ENCODE measurements at places on chromosomes 1 and 21.
A peak's percentile ranks its signal among the peaks of the same experiment; 100 is the strongest.

GRCh38 chr1:156489166-156489934, 11.2 kb downstream of the MEF2D start:
- no peak for DNase-seq

GRCh38 chr1:112478314-112478713, 30.5 kb upstream of the WNT2B start:
- DNase-seq = no peak

DNA sequence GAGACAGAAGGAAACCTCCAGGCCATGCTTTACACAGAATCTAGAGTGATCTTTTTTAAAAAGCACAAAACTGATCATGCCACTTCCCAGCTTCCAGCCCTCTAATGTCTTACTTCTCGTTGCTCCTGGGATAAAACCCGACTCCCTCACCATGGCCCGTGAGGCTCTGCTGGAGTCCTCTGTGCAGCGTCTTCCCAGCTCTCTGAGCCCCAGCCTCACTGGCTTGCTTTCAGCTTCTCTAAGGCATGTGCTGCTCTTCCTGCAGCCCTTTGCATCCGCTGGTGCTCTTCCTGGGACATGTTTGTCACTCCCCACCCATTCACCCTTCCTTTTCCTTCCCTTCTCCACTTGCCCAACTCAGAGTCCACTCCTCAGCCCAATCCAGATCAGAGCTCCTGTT, 184.1 kb downstream of the AK5 start:
- DNase-seq = no peak

DNA sequence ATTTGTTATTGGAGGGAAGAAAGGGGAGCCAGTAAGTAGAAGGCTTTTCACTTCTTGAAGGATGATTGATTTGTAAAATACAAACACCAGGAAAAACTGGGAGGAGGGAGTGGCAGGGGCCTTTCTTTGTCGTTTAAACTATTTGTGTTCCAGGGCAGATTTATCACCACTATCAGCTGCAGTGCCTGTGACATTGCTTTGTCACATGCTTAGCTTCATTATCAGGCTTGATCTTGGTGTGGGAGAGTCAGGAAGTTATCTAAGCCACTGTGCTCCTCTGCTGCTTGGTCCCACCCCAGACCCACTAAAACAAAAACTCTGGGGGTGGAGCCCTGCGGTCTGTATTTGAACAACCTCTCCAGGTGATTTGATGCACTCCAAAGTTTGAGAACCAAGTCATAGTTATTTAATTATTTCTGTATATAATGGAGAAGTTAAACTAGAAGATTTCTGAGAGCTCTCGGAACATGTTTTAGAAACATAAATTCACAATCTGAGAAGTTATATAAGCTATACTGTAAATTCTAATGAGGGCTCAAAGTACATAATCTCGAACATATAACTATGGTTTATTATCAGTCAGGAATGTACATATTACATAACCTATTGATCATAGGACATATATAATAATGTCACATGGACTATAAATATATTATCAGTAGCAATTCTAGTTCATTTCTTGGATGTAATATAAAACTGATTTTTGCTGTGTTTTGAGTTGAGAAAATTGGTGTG, 87.9 kb downstream of the CDC14A start:
- DNase-seq = no peak

- DNase-seq = peak; percentile 79
Measured at GRCh38 chr1:15272009-15272781, 25.2 kb downstream of the FHAD1 start.

GRCh38 chr1:33273406-33273805, 17.1 kb downstream of the ZNF362 start:
- no peak for DNase-seq

Data from fibroblast of the aortic adventitia (primary cell).